Stimulated activated CD8-positive, alpha-beta memory T cell treated with anti-CD3 and anti-CD28 coated beads, Interleukin-4, amount 100 ng/mL, for 48 hours (primary cell): ENCODE measurements at places on chromosomes 4 and X.

DNA sequence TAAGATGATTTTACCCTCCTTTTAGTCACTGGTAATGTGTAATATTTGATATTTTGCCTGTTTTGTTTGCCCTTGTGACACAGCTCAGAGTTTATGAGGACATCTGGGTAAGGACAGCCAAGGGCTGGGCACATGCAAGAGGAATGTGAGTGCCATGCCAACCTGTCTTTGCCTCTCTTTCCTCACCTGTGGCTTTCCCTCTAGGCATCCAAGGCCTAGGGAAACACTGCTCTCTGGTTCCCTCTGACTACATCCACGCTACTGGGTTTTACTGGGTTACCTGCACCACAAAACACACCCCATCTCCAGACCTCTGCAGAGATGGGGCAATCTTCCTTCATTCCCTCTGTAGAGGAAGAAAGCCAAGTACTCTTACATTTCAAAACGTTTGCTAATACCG, 7.7 kb downstream of the HPGDS start:
- DNase-seq: no peak

GRCh38 chrX:44282753-44283152, 60.7 kb downstream of the EFHC2 start:
- DNase-seq: no peak

DNA sequence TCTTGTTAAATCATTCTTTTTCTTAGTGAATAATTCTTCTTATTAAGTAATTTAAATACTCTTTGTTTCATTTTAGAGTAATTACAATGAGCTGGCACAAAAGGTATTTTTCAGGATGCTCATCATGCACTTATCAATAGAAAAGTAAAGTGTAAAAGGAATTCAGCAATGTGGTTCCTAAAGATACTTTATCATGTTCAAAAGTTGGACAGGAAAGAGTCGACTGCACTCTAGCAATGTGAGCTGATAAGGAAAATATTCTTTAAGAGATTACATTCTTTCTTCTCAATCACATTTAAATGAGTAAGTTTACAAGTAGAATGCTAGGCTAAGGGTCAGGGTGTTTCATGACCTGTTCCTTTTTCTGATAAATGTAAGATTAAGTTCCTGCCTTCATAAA, 609.5 kb upstream of the FAM241A start:
- DNase-seq: no peak

- DNase-seq: no peak
These were observed 61.8 kb downstream of the C4orf50 start for GRCh38 chr4:5956285-5957021.

DNA sequence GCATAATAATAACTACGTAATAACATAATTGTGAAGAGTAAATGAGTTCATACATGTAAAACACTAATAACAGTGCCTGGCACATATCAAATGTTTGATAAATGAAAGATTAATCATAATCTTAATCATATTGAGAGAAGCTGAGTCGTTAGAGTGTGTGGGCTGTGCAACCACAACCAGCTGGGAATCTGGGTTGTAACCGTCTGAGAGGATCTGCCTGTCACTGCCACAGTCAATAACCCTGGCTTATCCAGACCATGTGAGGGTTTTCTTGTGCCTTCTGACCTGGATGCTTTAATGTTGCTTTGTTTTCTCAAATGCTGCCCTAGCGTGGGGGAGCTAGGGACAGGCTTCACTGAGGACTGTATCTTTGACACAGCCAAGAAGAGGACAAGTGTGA, 73.9 kb downstream of the TRPC5 start:
- DNase-seq: no peak

DNA sequence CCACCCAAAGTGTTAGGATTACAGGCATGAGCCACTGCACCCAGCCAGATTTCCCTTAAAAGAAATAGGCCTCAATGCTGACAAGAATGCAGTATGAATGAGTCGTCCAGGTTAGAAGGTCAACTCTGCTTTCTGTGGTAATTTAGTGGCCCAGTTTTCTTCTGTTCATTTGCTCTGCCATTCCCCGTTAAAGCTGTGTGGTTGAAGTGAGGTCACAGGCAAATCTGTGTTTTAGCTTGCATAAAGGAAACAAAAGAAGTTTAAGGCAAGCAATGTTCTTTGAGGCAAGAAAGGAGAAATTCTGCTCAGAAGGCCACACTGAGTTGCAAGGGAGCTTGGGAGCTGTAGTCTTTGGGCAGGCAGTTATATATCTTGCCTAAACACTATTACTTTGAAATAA, 176.8 kb downstream of the LARP7 start:
- DNase-seq: no peak

DNA sequence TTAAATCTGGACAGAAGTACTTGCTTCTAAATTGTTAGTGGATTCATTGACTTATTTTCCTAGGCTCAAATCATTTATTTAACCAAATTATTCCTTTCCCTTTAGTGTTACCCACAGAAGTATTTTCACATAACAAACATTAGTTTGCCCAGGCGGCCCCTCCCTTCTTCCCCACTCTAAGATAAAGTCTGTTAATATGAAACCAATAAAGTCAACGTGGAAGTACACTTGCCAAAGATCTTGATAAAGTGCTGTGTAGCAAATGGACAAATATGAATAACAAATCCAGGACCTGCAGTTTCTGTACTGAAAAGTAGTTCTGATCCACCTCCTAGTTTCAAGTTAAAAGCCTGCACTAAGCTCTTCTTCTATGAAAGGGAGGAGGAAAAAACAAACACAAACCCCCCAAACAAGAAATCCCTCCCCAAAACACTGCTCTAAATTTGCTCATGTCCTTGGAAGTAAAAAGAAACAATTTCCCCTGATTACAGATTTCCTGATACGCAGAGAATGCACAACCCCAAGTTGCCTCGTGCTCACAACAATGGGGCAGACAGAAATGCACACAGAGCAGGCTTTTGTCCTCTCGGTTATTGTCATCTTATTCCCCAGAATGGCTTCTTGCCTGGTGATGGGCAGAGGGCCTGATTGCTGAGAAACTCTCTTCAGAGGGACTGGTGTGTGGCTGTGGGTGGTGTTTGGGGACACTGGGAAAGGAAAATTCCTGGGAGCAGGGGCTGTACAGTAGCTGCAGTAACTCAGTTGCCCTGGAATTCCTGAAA, 23.2 kb downstream of the TMSB4X start:
- DNase-seq: no peak

- no peak for DNase-seq
These were observed 14.2 kb upstream of the TIMM8A start for GRCh38 chrX:101362757-101363156.

DNA sequence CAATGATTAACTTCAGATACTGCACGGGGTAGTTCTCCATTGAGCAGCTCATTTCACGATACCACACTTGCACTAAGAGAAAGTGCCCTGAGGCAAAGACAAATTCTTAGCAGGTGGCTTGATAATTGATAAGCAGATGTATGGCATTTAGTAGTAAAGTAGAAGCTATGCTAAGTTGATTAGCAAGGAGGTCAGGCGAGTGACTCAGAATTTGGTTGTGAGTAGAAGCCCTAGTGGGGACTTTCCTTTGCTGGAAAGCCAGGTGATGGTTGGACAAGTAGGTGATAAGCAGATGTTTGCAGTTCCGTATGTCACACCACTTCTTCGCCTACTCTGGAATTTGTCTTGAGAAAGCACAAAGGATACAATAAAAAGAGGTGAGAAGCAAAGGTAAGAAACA, 58.7 kb downstream of the TLL1 start:
- DNase-seq: no peak

GRCh38 chr4:26346203-26346620, 25.4 kb downstream of the RBPJ start:
- no peak for DNase-seq

- no peak for DNase-seq
These were observed 38.5 kb upstream of the BOD1L1 start for GRCh38 chr4:13665701-13666660.

DNA sequence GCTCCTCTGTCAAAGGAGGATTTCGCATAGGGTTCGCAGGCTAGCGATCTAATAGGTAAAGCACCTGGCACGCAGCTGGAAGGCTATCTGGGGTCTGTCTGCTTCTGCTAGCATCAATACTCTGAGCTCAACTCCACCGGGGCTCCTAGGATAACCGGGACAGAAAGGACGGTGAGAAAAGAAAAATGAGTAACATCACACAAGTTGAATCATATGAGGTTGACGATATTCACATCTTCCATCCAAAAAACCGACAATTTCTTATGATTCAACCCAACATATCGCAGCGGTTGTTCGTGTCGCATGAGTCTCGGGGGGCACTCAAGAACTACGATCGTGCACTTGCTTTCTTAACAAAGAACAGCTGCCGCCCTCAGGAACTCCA, 1.8 kb downstream of the PROM1 start:
- DNase-seq: no peak

- peak; percentile 45 for DNase-seq
These were observed 97.0 kb upstream of the LNX1 start for GRCh38 chr4:53688186-53688790.

DNA sequence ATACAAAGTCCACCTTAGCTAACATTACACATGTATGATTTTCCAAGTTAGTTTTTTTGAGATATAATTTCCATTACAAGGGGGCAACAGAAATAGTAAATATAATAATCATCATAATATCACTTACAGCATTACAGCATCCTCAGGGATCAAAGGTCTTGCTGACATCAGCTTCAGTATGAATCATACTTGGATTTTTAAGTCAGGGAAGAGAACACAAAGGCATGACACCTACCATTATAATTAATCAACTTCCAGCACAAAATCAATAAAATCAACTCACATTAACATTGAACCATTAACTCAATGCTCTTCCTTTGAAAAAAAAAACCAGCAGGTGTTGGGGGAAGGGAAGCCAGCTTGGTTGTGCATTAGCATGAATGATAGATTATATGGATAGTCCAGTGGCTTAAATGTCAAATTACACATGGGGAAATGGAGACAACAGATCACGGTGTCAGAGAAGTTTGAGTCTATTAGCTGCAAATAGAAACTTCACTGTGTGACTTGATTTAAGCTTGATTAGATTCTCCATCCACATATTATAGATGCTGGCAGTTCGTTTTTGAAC, 66.9 kb upstream of the CAPN6 start:
- no peak for DNase-seq

- DNase-seq: no peak
These were observed 21.3 kb downstream of the IL15 start for GRCh38 chr4:141657550-141658250.

DNA sequence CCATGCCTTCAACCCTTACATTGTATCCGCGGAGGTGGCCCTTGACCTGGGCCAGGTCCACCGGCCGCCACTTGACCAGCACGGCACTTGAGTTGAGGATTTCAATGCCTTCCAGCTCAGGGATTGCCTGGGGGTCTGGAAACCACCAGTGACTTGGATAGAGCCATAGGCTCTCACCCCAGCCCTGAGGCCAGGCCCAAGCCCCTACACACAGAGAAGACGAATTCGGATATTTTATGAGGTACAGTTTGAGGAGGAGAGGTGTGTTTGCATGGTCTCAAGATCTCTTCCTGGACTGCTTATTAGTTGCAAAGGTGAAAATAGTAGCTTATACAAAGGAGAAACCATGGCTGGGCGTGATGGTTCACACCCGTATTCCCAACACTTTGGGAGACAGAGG, 20.3 kb downstream of the L1CAM start:
- DNase-seq: no peak

- DNase-seq: no peak
These were observed 122.7 kb upstream of the PSAPL1 start for GRCh38 chr4:7557456-7557855.

DNA sequence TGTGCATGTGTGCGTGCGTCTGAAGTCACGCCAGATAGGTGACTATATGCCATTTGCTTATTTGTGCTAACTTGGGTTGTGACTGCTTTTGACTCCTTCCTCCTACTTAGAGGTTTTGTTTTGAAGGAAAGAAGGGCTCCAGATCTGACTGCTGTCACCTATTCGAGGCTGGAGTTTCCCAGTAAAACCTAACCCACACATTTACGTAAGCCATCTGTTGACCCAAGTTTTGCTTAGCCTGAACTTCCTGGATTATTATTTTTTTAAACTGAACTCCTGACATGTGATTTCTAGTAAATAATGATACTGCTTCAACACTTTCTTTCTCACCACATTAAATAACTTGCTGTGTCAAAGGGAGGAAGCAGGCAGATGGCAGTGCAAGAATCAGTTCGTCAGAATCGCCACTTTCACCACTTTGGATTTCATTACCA, 41.5 kb downstream of the DTHD1 start:
- no peak for DNase-seq

DNA sequence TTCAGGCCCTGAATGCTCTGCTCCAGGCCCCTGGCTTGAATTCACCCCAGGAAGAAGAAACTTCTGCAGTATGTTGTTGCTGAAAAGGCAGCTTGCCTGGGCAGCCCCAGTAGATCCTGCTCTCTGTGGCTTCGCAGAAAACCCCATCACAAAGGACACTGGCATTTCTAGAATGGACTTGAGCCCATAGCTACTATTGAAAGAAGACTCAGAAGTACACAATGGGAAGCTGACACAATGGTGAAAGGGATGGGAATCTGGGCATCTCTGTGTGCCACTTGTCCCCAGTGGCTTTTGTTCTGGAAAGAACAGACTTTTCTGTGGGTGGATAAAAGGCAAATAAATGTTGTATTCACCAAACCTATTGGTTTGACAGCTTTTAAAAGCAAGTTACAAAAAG, 67.4 kb upstream of the SCML1 start:
- no peak for DNase-seq

- no peak for DNase-seq
These were observed 365.9 kb downstream of the INPP4B start for GRCh38 chr4:142480244-142480643.

GRCh38 chr4:17098401-17098800, 200.0 kb upstream of the LDB2 start:
- no peak for DNase-seq

DNA sequence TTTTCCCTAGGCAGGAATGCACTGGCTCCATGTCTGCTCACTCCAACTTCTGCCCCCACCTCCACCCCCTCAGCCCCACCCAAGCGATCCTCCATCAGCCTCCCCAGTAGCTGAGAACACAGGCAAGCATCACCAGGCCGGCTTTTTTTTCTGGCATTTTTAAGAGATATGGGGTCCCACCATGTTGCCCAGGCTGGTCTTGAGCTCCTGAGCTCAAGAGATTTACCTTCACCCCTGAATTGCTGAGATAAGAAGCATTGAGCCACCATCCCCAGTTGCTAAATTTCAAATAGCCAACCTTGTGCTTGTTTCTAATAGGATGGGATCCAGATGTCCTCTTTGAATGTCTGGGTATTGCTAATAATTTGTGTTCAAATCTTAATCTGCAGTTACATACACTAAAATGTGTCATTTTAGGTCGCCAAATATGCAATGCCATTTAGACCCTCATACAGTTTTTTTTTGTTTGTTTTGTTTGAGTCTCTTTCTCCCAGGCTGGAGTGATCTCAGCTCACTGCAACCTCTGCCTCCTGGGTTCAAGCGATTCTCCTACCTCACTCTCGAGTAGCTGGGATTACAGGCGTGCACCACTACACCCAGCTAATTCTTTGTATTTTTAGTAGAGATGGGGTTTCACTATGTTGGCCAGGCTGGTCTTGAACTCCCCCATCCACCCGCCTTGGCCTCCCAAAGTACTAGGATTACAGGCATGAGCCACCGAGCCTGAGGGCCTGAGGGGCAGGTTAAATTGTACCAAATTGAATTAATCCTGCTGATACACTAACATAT, 8.8 kb downstream of the LARP7 start:
- DNase-seq: no peak

- DNase-seq: no peak
These were observed 12.5 kb downstream of the ABLIM2 start for GRCh38 chr4:8146157-8146556.

- DNase-seq: no peak
These were observed 327.9 kb upstream of the MAGEB18 start for GRCh38 chrX:25810202-25810601.
